ENCODE measurements at places on chromosomes 3 and 15.

DNA sequence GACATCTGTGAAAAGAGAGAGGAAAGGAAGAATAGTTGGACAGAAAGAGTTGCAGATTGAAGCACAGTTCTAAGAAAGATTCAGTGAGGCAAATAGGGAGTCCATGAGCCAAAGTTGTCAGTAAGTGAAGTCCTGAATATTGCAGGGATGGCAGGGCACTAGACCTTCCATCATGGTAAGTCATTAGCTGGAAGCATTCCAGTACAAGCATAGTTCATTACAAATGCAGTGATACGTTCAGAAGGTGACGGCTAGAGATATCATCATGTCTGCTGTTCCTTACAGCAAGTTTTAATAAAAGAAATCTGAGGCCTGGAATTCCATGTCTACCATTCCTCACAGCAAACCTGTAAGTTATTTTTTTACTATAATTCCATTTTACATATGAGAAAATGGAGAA lies 720.1 kb downstream of the GBE1 start:
- DNase-seq: no peak

GRCh38 chr3:9387322-9387655 lies 10.1 kb upstream of the SETD5 start:
- DNase-seq: no peak

- DNase-seq: no peak
Measured at GRCh38 chr3:112579697-112580096, 17.9 kb downstream of the SLC35A5 start.

GRCh38 chr3:113532698-113533533 lies 561 bp downstream of the SIDT1 start:
- no peak for DNase-seq

DNA sequence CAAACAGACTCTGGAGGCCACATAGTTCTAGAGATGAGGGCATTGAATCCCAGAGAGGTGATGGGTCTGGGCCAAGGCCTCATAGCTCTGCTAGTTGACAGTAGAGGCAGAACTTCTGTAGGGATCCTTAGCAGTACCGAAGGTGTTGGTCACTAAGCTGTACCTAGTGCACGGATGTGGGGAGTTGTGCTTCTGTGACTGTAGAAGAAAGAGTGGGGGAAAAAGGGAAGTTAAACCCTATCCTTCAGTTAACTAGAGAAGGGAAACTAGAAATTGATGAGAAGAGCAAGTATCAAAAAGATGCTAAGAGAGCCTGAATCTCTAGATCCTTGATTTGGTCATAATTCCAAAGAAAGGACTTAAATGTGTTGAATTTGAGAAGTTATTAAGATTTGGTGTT lies 186.7 kb downstream of the NFKBIZ start:
- DNase-seq: no peak

GRCh38 chr15:77909182-77909940 lies 168.2 kb downstream of the TBC1D2B start:
- no peak for DNase-seq

GRCh38 chr3:45319996-45320305 lies 68.4 kb upstream of the LARS2 start:
- no peak for DNase-seq

Measured in CD4-positive, alpha-beta T cell treated with Interleukin-4 for 4 hours (primary cell).